Left renal cortex interstitium (tissue), 4 donors: ENCODE measurements at places on chromosomes 16 and 17. TPM values are rescaled to one million over a fixed set of nuclear protein-coding genes. Genes with fewer than 3 reads are reported as not detected.

CSH2 gene
- polyA plus RNA-seq, result not detected

ZFP90 gene
- polyA plus RNA-seq, result 46.4 TPM

CES5A gene
- polyA plus RNA-seq, result 0.09 TPM

RAB11FIP4 gene
- polyA plus RNA-seq, result 15.6 TPM

KRTAP1-5 gene
- not detected for polyA plus RNA-seq

- no peak for DNase-seq
These were observed at the start of gene ARHGAP23 for GRCh38 chr17:38428112-38428642. Gene ARHGAP23, plus strand, starts transcription at chr17:38428464. Its CDS starts 22 bp downstream, at chr17:38428486.

- DNase-seq, result no peak
These were observed 482.8 kb downstream of the CDH13 start for GRCh38 chr16:83109490-83110125.

GRCh38 chr16:89853306-89853993, 19.9 kb upstream of the TCF25 start:
- no peak for DNase-seq

- DNase-seq, result no peak
These were observed 8.3 kb downstream of the XYLT2 start for GRCh38 chr17:50354198-50354597.
